Lung (tissue), 17 donors: ENCODE measurements at places on chromosomes 6 and 20.

DNA sequence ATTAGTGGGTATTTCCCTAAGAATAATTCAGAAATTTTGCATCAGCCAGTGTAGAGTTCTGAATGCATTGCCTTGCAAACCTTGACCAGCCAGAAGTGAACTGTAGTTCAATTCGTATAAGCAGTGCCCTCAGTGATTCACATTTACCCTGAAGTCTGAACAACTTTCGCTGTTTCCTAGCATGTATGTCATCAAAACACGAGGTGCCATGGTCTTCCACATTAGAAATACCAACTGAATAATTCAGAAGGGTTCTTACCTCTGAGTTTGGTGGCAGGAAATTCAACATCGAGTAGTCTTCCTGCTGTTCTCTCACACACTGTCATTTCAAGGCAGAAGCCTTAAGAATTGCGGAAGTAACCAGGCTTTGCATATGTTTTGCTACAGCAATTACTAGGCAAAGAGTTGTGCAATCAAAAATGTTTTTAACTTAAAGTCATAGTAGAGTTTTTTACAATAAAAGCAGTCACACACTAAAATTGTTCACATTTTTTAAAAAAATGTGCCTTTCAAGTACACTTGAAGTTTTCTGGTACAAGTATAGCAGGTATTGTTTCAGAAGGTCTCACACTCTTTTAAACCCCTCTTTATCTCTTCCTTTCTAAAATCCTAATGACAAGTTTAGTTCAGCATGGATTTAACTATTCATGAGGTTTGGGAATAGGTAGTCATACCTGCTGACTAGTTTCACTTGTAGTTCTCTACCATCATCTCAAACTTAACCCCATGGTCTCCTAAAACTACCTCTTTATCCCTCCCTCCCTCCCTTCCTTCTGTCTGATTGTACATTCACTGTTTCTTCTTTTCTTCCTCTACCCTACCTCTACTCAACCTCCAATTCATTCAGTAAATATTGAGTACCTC, 118.3 kb downstream of the STXBP5 start:
- DNase-seq = peak; percentile 73

- DNase-seq = no peak
Measured at GRCh38 chr20:48823960-48824498, 3.8 kb downstream of the PREX1 start.

- DNase-seq = no peak
Measured at GRCh38 chr6:64439274-64439673, 803.7 kb downstream of the PHF3 start.

DNA sequence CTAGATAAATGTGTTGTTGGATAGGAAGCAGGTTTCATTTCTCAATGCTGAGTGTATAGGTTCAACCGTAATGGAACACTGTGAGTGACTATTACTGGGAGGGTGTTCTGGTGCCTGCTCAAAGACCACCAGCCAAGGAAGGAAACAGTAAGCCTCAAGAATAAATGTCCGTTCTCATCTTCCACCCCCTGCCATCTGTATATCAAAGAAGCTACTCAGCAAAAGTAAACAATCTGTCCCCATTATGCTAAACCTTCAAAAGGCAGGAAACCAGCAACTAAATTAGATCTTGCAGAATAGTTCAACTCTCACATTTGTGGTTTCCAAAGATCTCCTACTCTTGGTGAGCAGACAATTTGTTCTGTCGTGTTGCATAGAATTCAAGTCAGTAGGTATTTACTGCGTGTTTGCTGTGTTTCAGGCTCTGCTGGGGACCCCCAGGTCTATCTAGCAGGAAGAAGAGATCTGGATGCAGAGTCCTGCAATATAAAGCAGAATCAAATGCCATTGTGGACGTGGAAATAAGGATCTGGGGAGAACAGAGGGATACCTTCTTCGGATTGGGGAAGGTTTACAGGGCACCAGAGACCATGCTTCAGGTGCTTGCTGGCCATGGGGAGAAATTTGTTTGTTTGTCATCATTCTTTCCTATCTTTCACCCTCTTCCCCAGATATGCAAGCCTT, 87.3 kb downstream of the SCML4 start:
- DNase-seq = peak; percentile 17

- no peak for DNase-seq
Measured at GRCh38 chr6:130620338-130620781, 206.8 kb upstream of the SMLR1 start.

GRCh38 chr6:21846541-21847451, 253.2 kb downstream of the SOX4 start:
- DNase-seq = no peak

GRCh38 chr6:83633149-83633548, 75.8 kb downstream of the SNAP91 start:
- no peak for DNase-seq

GRCh38 chr6:168025831-168026710, 28.6 kb downstream of the KIF25 start:
- no peak for DNase-seq

DNA sequence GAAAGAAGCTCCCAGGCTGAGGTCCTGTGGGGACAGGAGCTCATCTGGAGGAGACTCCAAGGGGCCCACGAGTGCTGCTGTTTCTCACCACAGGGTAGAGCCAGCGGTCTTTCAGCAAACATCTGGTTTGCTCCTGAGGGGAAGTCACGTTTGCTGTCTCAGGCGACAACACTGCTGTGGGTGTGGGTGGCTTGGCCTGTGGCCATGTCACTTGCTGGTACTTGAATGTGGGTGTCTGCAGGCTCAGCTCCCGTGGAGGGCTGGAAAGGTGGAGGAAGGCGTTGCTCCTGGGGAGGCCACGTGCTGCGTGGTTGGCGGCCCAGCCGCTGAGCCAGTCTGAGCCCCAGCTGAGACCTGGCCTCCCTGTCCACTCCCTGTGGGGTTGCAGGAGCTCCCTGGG, 52.8 kb upstream of the MPC1 start:
- peak; percentile 21 for DNase-seq

- DNase-seq = no peak
Measured at GRCh38 chr6:93243231-93243778, 176.1 kb downstream of the EPHA7 start.

DNA sequence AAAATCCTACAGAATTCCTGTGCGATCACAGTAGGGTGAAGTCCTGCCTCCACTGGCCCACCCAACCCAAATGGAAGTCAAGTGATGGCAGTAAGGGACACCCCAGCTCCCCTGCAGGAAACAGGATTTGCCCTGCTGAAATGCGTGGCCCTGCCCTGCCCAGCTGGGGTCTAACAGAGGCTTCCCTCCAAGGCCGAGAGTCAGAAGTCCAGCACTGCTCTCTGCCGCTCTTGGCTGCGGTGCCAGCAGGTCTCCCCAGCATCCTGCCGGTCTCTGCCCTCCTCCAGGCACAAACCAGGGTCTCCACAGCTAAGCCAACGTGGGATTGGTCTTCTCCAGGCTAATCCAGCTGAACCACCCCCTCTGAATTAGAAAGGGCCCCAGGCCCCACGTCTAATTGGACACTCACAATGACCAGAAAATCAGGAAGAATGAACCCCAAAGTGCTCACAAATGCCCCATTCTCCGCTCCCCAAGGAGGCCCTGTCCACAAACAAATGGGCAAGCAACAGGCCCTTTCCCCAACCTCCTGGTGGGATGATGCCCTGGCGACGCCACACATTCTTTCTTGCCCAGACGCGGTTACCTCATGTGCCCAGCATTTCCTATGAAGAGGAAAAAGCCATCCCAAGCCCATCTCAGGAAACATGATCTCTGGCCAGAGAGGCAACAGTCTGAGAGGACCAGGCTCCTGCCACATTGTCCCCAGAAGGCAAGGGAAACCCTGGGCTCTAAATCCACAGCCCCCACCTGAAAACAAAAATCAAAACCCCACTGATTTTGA, 117.2 kb downstream of the BANF2 start:
- DNase-seq = no peak

DNA sequence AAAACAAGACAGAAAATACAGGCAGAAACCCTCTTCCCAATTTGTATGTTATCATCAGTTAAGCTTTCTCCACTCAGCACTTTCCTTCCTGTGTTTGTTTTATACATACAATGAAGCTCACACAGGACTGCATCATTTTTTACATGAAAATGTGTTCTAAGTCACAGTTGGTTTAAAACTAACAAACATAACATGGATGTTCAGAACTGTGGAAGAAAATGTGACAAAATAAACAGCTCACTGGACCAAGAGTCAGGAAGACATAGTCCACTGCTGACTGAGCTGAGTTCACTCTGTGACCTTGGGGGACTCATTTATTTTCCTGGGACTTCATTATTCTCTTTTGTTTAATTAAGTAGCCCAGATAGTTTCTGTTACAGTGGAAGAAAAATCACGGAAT, 331.5 kb downstream of the SYNE1 start:
- DNase-seq = no peak

DNA sequence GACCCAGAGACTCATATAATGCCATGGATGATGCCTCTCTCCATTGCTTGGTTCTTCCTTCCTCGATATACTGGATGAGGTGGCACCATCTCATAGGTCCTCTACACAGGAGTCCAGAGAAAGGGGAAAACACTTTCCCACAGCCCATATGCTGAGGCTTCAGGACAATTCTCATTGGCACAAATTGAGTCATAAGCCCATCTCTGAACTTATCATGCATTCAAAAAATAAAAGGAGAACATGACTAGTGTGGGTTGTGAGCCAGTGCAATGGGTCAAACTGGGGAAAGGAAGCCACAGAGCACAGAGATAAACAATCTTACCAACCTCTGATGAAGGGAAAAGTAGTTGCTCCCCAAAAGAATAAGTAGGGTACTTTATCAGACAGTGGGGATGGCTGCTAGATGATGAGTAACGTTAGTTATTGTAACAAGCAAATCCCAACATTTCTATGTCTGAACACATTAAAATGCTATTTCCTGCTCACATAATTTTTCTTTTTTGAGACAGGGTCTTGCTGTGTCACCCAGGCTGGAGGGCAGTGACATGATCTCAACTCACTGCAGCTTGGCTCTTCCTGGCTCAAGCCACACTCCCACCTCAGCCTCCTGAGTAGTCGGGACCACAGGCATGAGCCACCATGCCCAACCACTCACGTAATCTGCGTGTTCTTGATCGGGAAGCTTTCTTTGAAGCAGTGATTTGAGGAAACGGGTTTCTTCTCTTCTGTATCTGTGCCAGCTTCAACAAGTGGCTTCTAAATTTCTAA, 27.0 kb downstream of the SOD2 start:
- DNase-seq = no peak

DNA sequence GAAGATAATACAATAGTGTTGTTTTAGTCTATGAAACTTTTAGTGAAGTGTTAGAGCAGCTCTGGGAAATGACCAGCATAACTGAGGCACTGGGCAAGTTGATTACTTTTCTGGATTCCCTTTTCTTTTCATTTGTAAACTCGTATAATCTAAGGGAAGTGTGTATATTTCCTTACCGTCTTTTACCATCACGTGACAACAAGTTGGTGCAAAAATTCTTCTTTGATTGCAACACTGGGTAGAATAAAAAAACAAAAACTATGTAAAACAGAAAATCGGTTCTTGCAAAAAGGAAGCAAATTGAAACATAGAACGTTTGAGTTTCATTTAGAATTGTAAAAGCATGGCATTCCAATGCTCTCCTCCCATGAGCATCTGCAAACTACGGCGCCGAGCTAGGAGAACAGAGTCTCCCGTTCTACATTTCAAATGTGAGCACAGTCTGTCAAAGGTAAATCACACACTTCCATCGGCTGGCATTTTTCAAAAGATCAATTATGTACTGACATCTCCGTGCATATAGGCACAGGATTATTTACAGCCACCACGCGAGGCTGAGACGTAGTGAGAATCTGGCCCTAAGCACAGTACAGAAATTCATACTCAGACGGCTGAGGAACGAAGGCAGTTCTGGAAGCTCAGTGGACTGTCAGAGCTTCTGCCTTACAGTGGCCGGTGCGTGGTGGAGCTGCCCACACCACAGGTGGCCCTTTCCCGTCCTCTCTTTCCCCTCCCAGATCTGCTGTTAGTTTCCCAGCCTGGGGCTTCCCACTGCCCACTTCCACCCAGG, 314.0 kb downstream of the BMP7 start:
- DNase-seq = no peak

DNA sequence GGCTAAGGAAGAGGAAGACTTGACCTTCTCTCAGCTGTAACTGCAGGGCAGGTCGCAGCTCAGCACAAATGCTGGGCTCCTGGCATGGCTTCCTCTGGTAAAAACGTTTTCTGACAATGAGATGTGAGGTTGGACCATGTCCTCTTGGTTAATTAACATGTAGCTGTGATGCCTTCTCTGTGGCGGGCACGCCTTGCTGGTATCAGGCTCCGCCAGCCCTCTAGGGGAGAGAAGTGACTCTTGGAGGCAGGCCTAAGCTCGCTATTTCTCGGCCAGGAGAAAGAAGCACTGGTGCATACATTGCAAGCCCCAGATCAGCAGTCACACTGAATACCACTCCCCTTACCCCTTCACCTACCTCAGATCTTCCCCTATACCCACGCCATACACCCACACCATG, 65.0 kb downstream of the QRSL1 start:
- DNase-seq = no peak

DNA sequence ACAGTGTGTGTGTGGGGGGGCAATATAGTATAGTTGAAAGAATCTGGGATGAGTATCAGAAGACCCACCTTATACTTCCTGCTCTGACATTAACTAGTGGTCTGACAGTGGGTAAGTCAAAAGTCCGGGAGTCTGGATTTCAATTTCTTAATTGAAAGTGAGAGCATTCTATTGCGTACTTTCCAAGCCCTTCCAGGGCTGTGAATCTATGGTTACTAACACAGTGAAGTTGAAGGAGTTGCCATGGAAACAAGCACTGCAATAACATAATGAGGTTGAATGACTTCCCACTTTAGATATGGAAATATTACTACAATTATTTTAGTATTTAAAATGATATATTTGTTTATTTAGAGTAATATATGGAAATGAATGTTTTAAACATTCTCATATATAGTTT, 80.2 kb downstream of the MLIP start:
- DNase-seq = peak; percentile 43

DNA sequence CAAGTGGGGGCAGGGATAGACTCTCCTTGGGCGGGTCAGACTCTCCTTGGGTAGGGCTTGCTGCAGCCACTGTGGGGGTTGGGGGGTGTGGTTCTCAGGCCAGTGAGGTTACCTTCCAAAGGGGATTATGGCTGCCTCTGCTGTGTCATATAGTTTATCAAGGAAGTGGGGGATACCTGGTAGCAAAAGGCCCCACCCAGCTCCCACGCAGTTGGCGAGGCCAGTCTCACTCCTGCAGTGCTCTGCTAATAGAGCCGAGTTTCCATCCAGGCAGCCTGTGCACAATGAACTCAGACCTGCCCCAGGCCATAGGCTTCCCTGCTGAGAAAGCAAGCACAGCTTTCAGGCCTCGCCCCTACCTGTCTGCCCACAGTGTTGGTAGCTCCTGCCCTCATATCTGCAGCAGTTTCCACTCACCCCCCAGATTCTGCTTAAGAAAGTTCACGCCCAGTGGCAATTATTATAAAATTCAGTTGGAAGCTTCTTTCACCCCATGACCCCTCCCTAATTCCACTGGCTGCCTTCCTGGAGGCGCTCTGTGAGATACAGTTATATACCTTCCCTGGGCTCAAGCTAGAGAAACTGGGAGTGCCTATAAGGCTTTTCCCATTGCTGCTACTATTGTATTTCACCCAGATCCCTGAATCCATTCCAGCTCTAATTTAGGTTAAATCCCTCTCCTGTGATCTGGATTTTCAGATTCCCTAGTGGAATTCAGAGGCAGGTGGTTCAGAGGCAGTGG, 56.1 kb downstream of the HDDC2 start:
- no peak for DNase-seq
